NCI-H2081 (cell line): ENCODE measurements at places on chromosomes 7 and 10.

- no peak for DNase-seq
Observed at GRCh38 chr7:121371367-121371766, 24.7 kb downstream of the FAM3C start.

GRCh38 chr10:132005147-132005546, 23.4 kb upstream of the BNIP3 start:
- no peak for DNase-seq

GRCh38 chr10:87844837-87845623, 18.3 kb downstream of the KLLN start:
- DNase-seq, result no peak

DNA sequence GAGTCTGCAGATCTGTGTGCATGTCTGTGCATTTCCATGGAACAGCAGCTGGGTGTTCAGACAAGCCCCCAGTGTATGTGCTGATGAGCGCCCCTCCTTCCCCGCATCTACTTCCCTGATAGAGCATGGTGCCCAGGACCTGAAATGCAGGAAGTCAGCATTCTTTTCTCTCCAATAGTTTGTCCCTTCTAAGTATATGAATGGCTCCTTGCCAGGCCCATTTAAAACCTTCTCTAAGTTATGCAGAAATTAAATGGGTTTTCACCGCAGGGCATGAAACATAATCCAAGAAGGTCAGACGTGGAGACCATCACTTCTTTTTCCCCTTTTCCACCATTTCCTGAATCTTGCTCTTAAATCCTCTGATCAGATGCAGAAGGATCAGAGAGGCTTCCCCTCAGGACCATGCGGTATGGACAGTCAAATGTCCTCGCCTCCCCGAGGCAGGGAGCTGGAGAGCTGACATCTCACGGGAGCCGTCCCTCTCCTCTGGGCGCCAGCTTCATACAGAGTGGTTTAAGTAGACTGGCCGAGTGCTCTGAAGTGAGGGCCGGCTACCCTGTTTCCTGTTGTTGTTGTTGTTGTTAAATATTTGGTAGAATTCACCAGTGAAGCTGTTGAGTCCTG, 155.3 kb downstream of the C10orf105 start:
- no peak for DNase-seq

- no peak for DNase-seq
Observed at GRCh38 chr7:33824911-33825459, 80.4 kb upstream of the BMPER start.

GRCh38 chr10:19333631-19334030, 285.0 kb downstream of the MALRD1 start:
- DNase-seq, result no peak

DNA sequence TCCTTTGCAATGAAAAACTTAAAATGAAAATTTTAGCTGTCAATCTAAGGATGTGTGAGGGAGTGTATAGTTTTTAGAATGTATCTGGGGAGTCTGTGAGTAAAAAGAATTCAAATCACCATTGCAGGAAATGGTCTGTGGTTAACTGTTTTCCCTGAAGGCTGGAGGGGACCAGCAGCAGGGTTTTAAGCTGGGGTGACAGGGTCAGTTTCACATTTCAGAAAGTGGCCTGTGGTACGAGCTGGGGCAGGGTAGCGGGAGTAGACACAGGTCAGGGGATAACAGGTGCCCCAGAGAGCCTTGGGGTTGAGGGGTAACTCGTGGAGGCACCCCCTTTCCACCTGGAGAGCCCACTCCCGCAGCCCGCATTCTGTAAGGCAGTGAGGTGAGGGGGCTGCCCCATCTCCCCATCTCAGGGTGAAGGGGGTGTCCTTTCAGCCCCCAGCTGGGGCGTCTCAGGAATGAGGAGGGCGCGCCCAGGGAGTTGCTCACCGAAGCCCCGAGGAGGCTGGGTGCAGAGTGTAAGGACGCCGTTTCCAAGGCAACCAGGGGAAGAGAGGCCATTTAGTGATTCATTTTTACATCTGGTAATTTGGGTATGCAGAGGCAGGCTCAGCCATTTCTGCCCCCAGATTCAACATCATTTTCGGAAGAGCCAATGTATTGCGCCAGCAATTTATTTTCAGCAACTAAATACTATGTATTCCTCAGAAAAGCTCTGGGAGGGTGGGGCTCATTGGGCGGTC, 168.9 kb downstream of the SLIT1 start:
- DNase-seq, result no peak

GRCh38 chr10:106513352-106513771, 651.1 kb downstream of the SORCS1 start:
- DNase-seq, result peak; percentile 20

GRCh38 chr10:10967029-10967428, 50.6 kb upstream of the CELF2 start:
- DNase-seq, result no peak

- no peak for DNase-seq
Observed at GRCh38 chr10:124830445-124830844, 28.8 kb downstream of the ABRAXAS2 start.

DNA sequence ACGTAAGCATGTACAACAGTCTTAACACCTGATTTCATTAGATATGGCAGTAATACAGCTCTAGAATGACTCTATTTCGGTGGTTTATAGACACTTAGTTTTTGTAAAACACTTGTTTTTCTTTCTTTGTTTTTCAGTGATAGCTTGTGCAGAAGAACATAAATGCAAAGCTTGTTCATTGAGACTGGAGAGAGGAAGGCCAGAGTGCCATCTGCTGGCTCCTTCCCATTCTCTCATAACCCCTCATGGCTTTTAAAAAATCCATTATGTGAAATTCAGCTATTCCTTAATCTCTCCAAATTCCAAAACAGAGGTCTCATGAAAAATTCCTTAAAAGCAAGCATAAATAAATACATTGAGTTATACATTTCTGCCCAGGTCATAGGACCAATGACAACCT, 76.3 kb downstream of the CACNB2 start:
- DNase-seq, result no peak
